Substantia nigra (tissue), 51 donors: ENCODE measurements at places on chromosomes 16 and 17.

- no peak for DNase-seq
Measured at GRCh38 chr17:31111183-31111582, 16.4 kb downstream of the NF1 start.

DNA sequence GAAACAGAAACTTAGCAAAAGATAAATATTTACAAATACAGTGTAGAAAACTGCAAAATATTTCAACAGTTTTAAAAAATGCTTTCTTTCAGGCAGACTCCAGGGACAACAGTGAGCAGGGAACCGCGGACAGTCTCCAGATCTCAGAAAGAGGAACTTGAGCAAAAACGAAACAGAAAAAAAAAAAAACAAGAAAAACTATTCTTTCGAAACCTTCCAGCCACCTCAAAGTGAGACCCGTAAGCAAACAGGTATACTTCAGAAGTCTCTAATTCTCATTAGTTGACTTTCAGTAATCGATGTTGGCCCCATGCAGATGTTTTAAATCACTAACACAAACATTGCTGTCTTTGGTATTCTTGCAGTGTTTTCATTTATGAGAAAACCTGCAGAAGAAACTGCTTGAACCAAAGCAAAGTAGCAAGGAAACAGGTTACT, 15.7 kb upstream of the CCL1 start:
- DNase-seq: no peak

DNA sequence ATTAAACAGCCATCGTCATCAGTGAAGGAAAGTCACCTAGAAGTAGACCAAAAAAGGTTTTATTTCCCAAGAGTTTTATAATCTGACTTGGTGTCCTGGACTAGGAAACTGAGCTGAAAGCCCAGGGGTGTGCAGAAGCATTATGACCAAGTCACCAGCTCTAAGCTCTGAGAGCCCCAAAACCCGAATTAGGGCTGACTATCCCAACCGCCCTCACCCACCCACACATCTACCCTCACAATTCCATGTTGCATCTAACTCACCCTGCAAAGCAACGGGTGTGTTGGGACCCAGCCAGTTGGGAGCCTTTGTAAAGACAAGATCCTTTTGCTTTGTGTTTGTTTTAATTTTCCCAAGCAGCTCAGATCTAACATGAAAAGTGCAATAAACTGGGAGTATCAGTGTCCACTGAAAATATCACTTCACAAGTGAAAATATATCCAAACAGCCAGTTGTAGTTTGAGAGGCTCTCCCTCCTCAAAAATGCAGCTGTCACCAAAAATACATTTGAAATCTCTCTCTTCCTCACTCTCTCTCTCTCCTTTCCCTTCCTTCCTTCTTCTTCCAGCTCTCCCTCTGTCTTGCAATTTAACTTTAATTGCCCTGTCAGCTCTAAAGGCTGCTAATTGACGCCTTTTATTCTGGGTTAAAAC, 16.2 kb upstream of the NOG start:
- no peak for DNase-seq

DNA sequence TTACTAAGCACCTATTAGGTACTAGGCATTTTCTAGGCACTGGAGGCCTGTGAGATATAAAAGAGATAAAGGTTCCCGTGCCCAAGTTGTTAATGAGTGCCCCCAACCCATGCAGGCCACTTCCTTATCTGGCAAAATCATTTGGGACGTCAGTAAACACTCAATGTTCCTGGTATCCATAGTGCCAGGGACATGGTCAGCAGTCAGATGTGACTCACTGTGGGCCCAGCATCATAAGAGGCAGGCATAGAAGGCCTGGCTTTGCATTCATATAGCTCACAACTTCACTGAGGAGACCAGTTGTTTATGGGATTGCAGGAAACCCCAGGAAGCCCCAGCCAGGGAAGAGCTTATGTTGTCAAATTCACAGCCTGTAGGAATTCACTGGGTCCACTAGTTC, 81.1 kb downstream of the MRC2 start:
- DNase-seq: no peak

DNA sequence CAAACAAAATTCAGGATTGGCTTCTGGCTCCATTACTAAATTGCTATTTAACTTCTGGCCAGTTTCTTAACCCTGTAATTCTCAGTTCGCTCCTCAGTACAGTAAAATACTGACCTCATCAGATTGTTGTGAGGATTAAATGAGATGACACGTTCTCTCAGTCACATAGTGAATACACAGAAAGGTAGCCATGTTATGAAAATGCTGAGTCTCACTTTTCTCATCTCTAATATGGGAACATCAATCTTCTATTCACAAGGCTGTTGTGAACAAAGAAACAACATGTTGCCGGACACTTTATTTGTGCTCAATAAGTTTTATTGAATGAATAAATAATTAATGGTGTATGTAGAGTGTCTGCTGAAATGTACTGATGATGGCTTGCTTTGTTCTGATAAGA, 924.5 kb upstream of the GOT2 start:
- no peak for DNase-seq

DNA sequence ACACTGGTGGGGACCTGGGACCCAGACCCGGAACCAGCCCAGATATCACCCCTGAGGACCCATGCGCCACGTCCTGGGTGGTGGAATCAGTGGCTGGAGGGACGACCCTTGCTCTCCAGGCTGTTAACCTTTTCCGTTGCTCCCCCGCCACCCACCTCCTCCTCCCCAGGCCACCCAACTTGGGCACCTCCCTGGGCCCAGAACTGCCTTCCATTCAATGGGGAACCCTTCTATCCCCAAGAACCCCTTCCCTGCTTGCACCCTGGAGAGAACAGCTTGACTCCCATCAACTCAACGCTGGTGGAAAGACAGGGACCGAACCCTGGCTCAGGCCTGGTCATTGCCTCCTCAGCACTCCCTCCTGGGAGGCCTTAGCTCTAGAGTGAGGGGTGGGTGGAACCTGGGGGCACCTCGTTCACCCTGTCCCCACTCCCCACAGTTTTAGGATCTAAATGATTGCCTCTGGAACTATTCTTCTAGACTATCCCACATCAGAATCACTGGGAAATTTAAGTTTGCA, 5.7 kb upstream of the IL32 start:
- DNase-seq: no peak

GRCh38 chr16:84943620-84944019, 67.7 kb downstream of the ZDHHC7 start:
- DNase-seq: no peak

DNA sequence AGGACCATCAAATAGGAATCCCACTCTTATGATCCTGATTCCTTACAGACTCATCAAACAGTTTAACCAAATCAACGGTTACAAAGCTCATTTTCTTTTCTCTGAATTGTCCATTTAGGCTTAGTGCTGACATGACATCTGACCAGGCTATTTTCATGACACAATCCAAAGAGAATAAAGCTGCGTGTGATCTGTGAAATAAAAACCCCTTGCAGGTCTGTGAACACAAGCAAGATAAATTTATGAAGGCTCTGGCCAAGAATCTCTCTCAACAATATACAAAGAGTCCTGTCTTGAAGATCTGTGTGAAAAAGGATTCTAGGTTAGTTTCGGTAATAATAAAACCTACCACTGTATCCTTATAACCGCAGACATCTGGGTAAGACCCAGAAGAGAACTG, 22.0 kb downstream of the COG1 start:
- no peak for DNase-seq

DNA sequence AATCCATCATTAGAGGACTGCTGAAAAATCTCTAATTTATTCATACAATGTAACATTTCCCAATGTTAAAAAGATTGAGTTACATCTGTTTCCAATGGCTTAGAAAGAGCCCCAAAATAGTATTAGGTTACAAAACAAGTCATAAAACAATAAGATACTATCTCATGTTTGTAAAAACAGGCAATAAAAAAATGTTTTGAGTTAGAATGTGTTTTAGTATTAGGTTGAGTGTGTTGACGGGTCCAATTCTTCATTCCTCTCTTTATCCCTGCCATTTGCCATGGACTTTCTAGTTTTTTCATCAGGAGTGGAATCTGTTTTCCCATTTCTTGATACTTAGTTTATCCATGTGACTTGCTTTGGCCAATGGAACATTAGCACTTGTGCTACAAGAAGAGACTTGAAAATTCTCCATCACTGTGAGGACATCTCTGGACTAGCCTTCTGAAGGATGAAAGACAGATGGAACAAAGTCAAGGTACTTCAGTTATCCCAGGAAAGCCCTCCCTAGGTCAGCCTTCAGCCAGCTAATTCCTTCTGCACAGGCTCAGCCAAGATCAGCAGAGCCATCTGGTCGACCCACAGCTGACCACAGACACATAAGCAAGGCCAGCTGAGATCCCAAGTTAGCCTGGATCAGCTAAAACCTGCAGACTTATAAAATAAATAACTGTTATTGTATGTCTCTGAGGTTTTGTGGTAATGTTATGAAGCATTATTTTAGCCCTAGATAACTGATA, 83.3 kb downstream of the HS3ST3A1 start:
- DNase-seq: no peak

DNA sequence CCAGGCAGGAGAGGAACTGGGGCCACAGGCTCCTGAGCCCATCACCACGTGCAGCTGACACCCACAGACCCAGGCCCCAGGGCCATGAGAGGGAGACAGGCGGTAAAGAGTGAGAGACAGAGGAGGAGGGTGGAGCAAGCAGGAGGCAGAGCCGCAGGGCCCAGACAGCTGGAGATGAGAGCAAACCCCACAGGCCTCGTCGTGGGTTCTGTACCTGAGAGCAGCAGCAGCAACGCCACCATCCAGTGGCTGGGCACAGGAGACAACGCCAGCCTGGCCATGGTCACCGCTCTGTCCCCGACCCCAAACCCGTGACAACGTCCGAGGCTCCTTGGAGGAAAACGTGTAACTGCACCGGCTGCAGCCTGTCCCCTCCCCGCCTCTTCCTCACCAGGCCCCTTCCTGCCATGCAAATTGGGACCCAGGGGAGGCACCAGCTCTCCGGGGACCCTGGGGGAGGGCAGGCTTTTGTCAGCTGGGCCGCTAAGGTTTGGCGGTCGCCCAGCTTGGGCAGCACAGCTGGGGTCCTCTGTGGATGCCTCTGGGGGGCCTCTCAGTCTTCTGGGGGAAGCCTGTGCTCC, at the start of gene CD79B:
Gene CD79B, minus strand, starts transcription at position 351 of the 581 bp plus-strand sequence. Its CDS starts 70 bp downstream, at position 281.
- no peak for DNase-seq

- no peak for DNase-seq
Measured at GRCh38 chr17:55005520-55005919, 37.0 kb downstream of the STXBP4 start.

DNA sequence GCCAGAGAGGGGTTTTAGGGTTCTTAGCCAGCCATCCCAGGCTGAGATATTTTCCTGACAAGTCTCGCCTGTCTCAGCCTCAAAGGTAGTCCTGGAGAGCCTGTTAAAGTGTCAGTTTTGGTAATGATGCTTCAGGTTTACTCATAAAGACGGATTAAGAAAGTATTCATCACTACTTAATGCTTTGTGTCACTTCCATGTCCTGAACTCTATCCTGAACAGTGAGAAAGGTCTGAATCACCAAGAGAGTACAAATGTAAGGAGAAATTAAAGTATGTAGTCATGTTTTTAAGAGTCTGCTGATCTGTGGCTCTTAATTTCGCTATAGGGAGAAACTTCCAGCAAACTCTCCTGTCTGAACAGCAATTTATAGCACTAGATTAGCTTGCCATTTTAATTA, 14.0 kb downstream of the RPGRIP1L start:
- DNase-seq: no peak

DNA sequence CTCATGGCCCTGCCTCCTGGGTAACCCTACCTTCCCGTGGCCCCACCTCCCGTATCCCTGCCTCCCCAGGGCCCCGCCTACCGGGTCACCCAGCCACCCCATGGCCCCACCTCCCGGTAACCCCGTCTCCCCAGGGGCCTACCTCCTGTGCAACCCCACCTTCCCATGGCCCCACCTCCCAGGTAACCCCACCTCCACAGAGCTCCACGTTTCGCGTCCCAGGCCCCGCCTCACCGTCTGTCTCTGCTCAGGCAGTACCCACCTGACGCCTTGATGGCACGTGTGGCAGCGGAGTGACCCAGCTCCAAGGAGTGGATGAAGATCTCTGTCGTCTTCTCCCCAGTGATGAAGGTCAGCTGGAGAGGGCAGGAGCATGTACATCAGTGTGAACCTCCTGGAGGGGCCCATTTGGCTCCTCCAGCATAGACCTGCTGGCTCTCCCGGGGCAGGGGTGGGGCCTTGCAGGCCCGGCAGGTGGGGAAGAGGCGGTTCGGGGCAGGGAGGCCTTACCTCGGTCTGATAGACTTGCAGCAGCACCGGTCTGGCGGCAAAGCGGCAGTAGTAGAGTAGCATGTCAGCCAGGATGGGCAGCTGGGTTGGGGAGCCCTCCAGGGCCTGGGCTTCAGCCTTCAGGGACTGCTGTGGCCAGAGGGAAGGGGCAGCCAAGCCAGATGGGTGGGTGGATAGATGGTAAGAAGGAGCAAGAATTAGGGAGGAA, 18.7 kb upstream of the PIK3R6 start:
- no peak for DNase-seq

- no peak for DNase-seq
Measured at GRCh38 chr16:65644821-65645220, 523.0 kb upstream of the CDH11 start.

DNA sequence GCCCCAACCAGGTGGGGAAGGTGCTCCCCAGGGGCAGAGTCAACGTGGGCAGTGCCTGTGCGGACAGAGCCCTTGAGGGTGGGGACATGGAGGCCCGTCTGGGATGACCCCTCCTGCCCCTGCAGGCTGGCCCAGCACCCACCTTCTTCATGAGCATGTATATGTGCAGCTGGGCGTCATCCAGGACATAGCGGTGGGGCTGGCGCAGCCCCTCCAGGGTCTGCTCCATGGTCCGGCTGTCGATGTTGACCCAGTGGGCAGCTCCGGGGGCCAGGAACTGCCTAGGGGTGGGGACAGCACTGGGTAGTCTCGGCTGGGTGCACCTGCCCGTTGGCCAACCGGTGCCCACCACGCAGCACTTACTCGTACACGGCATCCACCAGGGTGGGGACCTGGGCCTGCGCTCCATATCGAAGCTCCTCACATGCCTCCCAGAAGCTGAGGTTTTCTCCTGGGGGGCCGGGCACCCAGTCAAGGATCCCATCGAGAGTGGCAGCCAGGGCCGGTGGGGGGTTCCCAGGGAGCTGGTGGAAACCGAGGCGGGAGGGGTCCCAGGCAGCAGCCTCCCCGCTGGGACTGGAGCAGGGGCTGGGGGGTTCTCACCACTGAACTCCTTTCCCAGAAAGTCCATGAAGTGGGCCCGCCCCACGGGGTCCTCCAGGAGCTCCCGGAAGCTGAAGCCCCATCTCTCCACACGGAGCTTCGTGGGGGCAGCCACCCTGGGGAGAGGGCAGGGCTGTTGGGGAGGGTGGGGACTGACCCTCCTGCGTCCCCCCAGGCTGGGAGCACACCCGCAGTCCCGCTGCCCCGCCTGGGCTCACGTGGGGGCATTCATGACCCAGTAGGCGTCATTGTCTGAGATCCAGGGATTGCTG, 5.1 kb downstream of the RGS11 start:
- DNase-seq: no peak

- no peak for DNase-seq
Measured at GRCh38 chr17:72422204-72422504, 301.3 kb downstream of the SOX9 start.

- no peak for DNase-seq
Measured at GRCh38 chr17:4678448-4679026, 25.4 kb downstream of the PELP1 start.

GRCh38 chr16:82995924-82996441, 369.2 kb downstream of the CDH13 start:
- DNase-seq: no peak
